Kidney epithelial cell (primary cell): ENCODE measurements at places on chromosomes 13 and 19.

- no peak for DNase-seq
Measured at GRCh38 chr13:74870865-74871264, 611.1 kb downstream of the TBC1D4 start.

DNA sequence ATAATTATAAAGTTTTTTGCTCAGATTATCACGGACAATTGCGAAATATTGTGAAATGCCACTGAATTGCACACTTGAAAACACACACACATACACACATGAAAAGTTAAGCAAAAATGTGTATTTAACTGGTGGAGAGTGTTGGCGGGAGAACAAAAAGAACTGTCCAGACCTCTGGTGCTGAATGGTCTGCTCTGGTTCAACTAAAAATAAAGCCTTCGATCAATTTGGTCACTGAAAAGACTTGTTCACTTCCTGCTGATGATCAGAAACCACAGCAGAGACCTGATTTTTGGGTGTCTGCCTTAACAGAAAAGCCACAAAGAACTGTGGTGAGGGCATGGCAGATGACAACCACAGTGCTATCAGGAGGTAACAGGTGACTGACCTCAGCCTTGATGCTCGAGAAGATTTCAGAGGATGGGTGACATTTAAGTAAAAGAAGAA, 4.0 kb upstream of the IGFL1 start:
- no peak for DNase-seq

GRCh38 chr13:108993346-108993745, 363.9 kb downstream of the MYO16 start:
- DNase-seq = no peak

GRCh38 chr19:4322942-4323665, 15.5 kb downstream of the STAP2 start:
- no peak for DNase-seq

DNA sequence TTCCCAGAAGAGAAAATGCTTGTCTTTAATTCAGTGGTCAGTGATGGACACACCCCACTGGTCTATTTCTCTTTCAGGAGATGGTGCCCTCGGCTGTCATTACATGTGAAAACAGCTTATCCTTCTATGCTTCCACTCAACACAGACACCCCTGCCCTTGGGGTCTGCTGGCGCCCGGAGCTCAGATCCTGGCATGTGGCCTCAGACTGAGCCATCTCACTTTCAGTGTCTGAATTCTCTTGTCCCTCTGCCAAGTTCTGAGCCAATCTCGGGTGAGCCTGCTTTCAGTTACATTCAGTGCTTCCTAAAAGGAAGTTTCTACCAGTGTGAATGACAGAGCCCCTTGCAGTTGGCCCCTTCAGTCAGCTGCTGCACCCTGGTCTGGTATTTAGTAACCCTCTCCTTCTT, 293.6 kb downstream of the DNAJC15 start:
- DNase-seq = no peak

- no peak for DNase-seq
Measured at GRCh38 chr19:17458970-17459369, 1.8 kb downstream of the NXNL1 start.

- DNase-seq = no peak
Measured at GRCh38 chr13:113489171-113489548, 1.4 kb downstream of the DCUN1D2 start.

- no peak for DNase-seq
Measured at GRCh38 chr13:112068540-112069060, 1.7 kb downstream of the SOX1 start.

- no peak for DNase-seq
Measured at GRCh38 chr19:38733241-38733492, 11.1 kb downstream of the CAPN12 start.

- no peak for DNase-seq
Measured at GRCh38 chr19:1445185-1445931, 4.6 kb upstream of the APC2 start.

DNA sequence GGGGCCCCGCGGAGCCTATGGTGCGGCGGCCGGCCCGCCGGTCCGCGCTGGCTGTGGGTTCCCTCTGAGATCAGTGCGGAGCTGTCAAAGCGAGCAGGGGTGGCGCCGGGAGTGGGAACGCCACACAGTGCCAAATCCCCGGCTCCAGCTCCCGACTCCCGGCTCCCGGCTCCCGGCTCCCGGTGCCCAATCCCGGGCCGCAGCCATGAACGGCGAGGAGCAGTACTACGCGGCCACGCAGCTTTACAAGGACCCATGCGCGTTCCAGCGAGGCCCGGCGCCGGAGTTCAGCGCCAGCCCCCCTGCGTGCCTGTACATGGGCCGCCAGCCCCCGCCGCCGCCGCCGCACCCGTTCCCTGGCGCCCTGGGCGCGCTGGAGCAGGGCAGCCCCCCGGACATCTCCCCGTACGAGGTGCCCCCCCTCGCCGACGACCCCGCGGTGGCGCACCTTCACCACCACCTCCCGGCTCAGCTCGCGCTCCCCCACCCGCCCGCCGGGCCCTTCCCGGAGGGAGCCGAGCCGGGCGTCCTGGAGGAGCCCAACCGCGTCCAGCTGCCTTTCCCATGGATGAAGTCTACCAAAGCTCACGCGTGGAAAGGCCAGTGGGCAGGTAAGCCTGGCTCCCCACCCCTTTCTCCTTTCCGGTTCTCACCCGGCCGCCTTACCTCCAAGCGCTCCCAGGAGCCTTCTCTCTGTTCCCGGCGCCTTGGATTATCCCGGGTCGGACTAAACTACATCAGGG, at the start of gene PDX1:
TSS of gene PDX1 (plus strand) at position 67 of the 743 bp plus-strand sequence. CDS start at position 206, 139 bp downstream.
- DNase-seq = no peak

DNA sequence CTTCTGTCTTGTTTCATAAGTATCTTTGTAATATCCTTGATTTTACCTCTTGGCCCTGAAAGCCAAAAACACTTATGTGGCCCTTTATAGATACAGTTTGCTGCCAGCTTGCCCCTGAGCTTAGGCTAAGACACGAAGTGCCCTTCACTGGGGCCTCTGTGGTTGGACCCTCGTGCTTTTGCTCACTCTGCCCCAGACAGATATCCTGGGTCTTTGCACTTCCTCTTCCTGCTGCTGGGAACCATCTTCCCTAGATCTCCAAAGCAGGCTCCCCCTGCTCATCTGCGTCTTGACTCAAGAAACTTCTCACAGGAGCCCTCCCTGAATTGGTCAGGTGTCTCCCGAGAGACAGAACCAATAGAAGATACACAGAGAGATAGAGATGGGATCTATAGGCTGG, 2.0 kb upstream of the TNFSF14 start:
- no peak for DNase-seq

- no peak for DNase-seq
Measured at GRCh38 chr19:49389406-49389805, 1.4 kb downstream of the KASH5 start.

GRCh38 chr13:20414546-20415305, 110.9 kb downstream of the CRYL1 start:
- DNase-seq = no peak

DNA sequence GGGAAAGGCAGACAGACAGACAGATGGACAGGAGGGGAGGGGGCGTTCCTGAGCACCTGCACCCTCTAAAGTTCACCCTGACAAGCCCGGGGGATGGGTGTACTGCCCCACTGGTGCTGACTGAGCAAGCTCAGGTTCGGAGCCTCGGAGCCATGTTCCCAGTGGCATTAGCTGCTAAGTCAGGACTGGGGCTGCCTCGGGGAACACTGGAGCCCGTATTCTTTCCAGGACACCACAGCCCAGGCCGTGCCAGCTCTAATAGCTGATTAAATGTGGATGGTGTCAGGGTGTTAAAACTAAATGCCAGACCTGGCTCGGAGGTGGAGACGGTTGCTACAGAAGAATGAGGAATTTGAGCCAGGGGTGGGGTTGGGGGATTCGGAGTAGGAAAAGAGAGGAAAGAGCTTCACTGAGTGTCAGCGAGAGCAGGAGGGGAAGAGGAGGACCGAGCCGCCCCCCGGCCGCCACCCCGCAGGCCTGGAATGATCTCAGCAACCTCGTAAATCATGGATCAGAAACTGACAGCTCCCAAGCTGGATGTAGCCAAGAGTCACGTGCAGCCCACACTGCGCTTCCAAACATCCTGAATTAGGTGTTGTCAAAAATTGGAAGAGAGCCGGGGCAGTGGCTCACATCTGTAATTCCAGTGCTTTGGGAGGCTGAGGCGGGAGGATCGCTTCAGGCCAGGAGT, 10.4 kb downstream of the MAP2K2 start:
- no peak for DNase-seq

GRCh38 chr13:79194727-79195126, 211.3 kb downstream of the RBM26 start:
- no peak for DNase-seq

DNA sequence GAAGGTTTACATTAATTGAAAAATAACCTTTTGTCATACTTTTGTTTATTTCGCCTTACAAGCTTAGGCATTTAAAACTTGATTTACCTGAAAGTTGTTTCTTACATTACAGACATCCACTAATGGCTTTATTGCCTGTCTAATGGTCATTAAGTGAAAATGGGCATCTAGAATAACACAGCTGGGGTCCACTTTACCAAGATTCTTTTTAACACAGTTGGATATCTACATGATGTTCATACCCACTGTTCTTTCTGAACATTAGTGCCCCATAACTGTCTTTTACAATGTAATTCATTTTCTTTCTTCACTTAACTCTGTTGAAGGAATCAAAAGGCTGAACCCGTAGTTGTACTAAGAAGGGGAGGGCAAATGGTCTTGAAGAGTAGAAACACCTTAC, 19.8 kb upstream of the KLHL1 start:
- DNase-seq = no peak

DNA sequence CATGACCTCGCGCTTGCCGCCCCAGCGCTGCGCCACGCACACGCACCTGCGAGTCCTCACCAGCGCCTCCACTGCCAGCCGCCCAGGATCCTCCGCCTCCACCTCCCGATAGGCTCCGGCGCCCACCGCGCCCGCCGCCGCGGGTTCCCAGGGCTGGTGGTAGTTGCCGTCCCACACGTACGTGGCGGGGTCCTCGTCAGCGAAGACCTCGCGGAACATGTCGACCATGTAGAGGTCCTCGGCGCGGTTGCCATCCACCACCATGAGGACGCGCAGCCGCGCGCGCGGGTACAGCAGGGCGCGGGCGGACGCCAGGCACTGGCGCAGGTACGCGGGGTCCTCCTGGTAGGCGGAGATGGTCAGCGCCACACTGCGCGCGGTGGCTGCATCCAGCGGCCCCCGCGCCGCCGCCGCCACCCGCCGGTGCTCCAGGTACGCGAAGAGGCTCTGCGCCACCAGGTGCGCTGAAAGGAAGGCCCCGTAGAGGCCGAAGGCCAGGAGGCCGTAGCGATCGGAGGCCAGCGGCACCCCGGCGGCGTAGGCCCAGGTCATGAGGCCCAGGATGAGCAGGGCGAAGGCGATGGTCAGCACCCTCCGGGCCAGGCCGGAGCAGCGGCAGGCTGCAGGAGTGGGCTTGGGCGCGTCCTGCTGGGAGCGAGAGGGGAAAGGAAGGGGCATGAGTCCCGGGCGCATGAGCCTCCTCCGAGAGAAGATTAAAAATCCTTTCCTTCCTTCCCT, 4.4 kb downstream of the HAS1 start:
- no peak for DNase-seq

- DNase-seq = no peak
Measured at GRCh38 chr19:45403781-45404556, 900 bp downstream of the PPP1R13L start.

- no peak for DNase-seq
Measured at GRCh38 chr13:30685320-30685859, 50.0 kb upstream of the ALOX5AP start.

DNA sequence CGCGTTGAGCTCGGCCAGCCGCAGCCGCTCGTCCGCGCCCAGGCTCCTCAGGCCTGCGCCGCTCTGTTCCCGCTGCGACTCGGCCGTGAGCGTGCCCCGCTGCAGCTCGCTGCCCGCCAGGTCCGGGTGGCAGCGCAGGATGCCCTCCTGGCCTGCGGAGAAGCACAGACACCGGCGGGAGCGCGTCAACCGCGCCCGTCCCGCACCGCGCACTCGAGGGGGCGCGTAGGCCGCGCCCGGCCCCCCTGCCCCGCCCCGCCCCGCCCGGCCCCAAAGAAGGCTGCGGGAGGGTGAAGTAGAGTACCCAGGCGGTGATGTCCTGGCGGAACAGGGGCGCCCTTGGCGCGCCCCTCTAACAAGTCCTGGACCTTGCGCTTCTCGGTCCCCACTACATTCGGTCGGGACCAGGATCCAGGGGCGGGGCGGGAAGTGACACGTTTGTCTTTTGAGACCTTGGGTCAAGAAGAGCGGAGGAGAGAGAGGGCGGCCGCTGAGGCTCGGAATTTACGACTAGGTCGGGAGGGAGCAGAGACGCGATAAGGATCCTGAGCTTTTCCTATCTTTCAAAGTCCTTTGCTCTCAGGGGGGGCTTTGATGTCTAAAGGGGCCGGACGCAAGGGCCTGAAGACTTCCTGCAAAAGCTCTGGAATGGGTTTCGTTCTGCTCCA, 9.3 kb upstream of the CDX2 start:
- DNase-seq = no peak

- no peak for DNase-seq
Measured at GRCh38 chr13:52925251-52925650, 76.8 kb upstream of the PCDH8 start.

- DNase-seq = no peak
Measured at GRCh38 chr19:7820588-7820987, 9.4 kb upstream of the EVI5L start.

DNA sequence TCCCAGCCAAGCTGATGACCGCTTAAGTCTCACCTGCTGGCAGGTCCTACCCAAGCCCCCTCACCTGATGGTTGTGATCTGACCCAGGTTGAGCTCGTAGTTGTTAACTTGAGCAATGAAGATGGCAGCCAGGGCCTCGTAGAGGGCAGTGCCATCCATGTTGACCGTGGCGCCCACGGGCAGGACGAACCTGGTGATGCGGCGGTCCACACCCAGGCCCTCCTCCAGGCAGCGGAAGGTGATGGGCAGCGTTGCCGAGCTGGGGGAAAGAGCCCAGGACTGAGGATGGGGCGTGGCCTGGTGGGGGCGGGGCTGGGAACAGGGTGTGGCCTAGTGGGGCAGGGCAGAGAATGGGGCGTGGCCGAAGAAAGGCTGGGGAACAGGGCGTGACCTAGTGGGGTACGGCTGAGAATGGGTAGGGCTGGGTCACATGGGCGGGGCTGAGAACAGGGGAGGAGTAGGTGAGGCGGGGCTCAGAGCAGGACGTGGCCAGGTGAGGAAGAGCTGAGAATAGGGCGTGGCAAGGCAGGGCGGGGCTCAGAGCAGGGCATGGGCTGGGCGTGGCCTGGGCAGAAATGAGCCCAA, 12.9 kb downstream of the OR7C2 start:
- no peak for DNase-seq

DNA sequence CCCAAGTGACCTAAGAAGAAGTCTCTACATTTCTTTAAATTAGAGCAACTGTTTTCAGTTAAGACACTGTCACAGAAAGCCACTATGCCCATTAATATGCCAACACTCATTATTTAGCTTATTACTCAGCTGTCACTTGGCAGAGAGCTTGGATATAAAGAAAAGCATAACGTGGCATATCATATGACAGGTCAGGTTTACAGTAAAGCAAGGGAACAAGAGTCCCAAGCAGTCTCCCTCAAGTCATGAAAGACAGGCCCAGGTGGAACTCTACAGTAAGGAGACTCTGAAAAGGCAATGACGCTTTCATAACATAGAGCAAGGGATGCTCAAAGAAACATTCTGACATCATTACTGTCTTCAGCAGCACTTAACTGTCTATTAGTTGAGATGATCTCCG, 6.3 kb downstream of the LHFPL6 start:
- no peak for DNase-seq
